NCI-H446 treated with DMSO at 0.1 percent for 48 hours (cell line): ENCODE measurements at places on chromosomes 16 and 17.
A peak's percentile ranks its signal among the peaks of the same experiment; 100 is the strongest.

- no peak for DNase-seq
These were observed 50.5 kb upstream of the CCL1 start for GRCh38 chr17:34413443-34414119.

- no peak for DNase-seq
These were observed 50.5 kb downstream of the IKZF3 start for GRCh38 chr17:39813631-39814030.

DNA sequence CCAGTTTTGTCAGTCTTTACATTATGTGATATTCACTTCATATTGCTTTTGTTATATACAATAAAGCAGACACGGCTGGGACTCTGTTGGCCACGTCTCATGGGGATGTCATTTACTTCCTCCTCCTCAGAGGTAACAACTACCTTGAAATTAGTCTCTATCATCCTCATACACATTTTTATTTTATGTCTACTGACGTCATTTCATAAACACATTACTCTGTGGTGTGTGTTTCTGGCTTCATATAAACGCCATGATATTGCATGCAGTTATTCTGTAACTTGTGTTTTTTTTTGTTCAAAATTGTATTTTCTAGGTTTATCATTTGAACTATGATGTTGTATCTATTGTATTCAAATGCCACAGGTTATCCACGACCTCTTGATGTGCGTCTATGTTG lies 13.4 kb upstream of the IRF8 start:
- DNase-seq: no peak

DNA sequence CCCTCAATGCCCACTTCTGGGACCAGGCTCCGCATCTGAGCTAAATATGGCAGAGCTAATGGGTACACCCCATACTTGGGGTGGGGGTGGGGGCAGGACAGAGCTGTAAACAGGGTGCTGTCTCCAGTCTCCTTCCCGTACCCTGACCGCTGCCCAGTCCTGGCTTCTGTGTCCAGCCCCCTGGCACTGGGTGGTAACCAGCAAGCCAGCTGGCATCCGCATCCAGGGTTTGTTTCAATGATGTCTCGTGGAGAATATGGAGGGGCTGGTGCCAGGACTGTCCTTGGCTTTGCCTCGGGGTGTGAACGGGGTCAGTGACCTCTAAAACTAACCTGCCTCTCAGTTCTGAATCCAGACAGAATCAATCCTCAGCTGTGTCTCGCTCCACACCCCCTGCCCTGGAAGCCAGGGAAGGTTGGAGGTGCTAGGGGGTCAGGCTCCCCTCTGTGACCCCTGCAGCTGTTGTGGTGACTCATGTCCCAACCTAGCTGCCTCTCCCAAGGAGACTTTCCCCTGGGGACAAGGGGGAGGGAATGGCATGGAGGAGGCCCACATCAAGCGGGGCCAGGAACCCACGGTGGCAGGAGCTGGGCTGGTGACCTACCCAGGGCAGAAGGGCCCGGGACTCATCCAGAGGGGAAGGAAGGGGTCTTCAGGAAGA lies 1.5 kb upstream of the PNMT start:
- no peak for DNase-seq

DNA sequence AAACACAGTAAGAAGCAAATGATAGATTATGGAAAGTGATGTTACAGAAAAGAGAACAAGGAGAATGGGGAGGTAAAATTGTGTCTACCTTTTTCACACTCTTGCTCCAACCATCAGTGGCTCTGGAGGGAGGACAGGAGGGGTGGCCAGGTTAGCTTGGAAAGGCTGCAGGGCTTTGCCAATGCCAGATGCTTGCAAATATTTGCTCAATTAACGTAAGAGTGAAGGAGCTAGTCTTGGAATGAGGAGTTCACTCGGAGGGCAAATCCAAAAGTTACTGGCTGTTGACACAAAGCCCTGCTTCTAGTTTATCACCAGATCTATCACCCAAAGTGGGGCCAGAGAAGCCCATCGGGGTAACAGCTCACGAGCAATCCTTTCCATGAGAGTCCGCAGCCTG lies 7.4 kb upstream of the TNRC6C start:
- no peak for DNase-seq

GRCh38 chr17:7561589-7562207 lies at the start of gene SENP3:
SENP3 (plus strand) TSS chr17:7561919; CDS start chr17:7563077, 1,158 bp downstream.
- DNase-seq: peak; percentile 65

- DNase-seq: no peak
These were observed 36.4 kb upstream of the CD300E start for GRCh38 chr17:74659889-74660288.

GRCh38 chr17:83131401-83132011 lies 52.1 kb downstream of the METRNL start:
- DNase-seq: no peak

DNA sequence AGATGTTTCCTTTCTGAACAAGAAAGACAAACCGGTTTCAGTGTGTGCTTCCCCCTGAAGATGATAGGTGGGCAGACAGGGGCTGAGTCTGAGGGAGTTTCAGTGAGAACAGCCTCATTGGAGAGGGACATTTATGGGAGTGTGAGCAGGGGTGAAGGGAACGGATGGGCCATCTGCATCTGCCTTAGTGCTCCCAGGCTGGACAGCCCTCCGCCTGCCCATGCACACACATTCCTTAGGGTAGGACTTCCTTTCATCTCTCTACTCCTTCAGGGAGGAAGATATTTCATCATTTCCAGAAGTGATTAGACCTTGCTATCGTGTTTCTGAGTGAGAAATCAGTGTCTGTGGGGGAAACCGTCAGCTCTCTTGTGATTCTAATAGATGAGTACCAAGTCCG lies 3.8 kb downstream of the SHISA6 start:
- DNase-seq: no peak

DNA sequence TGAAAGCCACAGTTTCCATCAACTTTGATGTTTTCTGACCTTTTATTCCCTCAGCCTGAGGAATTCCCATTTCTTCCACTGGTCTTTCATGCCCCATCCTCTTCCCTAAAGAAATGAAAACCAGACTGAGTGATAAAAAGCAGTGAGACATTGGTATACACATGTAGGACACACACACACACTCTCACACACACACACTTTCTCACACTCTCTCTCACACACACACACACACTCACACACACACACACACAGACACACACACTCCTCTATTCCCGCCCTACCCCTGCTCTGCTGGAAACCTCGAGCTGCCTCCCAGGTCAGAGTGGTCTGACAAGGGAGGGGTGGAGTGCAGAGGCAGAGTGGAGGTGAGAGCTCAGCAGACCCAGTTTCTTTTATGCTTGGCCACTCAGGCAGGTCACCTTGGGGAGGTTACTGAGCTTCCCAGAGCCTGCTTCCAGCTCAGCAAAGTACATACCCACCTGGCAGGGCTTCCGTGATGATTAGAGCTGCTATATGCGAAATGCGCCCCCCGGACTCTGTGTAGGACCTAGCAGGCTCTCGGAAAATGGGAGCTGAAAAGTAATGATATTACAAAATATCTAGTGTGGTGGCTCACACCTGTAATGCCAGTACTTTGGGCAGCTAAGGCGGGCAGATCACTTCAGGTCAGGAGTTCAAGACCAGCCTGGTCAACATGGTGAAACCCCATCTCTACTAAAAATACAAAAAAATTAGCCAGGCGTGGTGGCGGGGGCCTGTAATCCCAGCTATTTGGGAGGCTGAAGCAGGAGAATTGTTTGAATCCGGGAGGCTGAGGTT lies 30.7 kb downstream of the CCR7 start:
- DNase-seq: no peak

DNA sequence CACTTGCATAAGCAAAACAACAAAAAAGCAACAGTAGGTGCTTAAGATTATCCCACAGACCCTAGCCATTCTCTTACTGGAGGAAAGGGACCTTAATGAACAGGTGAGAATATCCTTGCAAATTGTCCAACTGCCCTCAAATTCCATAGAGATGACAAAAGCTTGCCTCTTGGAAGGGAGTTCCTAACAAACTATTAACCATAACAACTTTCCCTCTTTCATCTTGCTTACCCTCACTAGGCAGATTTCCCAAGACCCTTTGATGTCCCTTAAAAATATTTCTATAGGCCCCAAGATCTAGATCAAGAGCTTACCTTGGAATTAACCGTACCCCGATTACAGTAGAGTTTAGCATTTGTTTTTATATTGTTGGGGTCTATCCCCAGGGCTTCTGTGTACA lies 21.8 kb downstream of the CNP start:
- no peak for DNase-seq

DNA sequence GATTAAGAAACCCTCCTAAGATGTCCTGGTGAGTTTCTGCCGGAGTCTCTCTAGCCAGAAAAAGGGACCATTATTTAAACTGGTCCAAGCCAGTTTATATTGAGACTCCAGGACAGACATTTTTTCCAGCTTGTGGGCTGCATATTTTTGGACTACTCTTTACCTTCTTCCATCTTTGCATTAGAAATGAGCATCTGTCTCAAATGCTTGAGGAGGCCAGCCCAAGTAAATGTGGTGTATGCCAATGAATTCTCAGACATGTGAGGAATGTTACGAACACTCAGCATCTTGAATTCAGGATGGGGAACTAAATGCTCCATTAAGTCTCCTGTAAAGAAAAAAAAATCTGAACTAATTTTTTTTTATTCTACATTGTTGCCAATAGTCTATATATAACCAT lies 18.4 kb downstream of the TUBD1 start:
- no peak for DNase-seq

GRCh38 chr17:79071161-79071740 lies 3.4 kb upstream of the ENGASE start:
- no peak for DNase-seq

GRCh38 chr17:75068750-75069149 lies 19.0 kb upstream of the SLC16A5 start:
- DNase-seq: no peak

GRCh38 chr16:61246592-61246991 lies 789.6 kb downstream of the CDH8 start:
- no peak for DNase-seq

DNA sequence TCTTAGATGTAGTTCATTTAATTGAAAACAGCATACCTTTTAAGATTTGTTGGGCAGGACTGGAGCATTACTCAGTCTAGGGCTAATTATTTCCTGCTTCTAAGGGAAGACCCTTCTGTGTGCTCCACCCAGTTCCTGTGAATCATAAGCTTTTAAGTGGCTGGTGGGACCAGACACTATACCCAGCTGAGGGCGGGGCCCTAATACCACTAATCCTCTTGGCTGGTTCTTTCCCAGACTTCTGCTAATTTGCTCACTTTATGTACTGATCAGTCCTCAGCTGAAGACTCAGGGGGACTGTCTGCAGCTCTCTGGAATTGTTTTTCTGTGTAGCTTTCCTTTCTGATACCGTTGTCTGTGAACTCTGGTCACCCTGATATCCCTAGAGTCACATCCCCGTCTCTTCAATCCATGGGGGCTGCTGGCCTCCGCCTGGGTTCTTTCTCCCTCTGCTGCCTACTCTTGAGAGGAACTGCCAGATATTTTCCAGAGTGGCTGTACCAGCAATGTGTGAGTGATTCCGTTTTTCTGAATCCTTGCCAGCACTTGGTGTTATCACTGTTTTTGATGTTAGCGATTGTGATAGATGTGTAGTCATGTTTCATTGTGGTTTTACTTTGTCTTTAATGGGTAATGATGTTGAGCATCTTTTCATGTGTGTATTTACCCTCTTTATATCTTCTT lies 35.1 kb downstream of the MFSD11 start:
- no peak for DNase-seq

DNA sequence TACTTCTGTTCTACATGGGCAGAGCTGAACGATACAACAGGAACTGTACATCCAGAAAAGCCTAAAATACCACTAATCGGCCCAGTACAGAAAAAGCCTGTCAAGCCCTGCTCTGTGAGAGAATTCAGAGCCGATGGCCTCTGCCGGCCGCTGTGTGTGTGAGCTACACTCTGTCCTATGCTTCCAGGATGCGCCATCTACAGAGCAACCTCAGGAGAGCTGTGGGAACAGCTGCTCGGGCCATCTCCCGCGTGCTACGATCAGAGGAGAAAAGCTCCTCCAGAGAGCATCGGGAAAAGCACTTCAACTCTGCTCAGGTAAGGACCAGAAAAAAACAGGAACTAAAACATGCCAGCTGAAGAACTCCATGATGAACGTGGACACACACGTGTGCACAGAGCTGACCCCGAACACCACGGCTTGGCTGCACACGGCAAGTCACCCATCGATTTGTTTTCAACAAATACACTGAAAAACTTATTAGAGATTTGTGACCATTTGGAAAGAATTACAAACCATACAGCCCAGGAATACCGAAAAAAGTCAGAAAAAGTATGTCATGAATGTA lies 115.9 kb downstream of the ANKRD11 start:
- DNase-seq: no peak

DNA sequence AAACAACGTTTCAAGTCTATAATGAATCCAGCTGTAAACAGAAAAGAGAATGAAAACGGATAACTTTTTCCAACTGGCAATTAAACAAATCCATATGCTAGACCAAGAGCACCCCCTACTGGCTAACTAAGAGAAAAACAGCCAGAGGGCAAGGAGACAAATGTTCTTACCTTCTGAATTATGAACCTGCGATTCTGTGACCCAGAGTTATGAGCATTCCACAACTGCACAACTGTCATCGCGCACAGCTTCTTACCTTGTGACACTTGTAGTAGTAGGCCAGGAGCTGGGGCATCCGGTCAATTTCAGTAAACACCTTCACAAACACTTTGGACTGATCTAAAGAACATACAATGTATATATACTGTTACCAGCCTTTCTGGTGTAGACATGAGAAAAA lies 18.6 kb downstream of the COG7 start:
- peak; percentile 39 for DNase-seq

DNA sequence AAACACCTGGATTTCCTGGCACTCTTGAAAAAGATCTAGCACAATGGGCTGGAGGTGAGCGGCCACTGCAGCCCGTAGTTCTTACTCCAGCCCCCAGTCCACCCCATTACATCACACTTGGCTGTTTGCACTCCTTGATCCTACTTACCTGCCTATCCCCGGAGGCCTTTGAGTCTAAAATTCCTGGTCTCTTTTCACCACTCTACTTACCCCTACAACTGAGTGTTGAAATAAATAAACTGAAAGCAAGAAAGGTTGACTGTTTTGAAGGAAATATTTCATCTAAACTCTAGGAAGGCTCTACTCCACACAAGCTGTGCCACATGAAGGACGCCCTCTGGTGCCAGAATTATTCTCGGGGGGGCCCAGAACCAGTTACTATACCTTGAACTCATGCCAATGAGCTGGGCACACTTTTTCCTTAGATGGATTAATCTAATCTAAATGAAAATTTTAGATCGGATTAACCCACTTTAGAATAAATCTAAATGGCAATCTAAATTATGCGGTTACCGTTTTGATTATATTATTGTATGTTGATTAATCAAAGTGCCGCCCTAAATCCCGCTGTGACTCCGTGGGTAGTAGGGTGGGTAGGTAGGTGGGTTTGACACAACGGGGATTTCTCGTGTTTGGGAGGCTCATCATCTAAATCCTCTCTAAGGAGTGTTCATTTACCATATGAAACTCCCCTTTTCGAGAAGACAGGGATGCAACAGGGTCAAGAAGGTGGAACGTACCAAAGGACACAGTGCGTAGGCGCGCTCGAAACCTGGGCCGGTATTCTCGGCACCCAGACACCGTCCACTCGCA lies 651 bp upstream of the EIF1 start:
- DNase-seq: no peak

- no peak for DNase-seq
These were observed 5.4 kb downstream of the BANP start for GRCh38 chr16:87956365-87957231.
